ENCODE measurements at places on chromosomes 16 and 17. TPM values are rescaled to one million over a fixed set of nuclear protein-coding genes. Genes with fewer than 3 reads are reported as not detected.

Gene CLDN6
- not detected for total RNA-seq

- peak; percentile 43 for DNase-seq
Observed at GRCh38 chr16:81523387-81524115, 78.9 kb downstream of the CMIP start.

- no peak for DNase-seq
Observed at GRCh38 chr17:18224387-18225120, 881 bp upstream of the LLGL1 start.

- no peak for DNase-seq
Observed at GRCh38 chr17:77874303-77875050, 84.0 kb upstream of the TNRC6C start.

GRCh38 chr17:77737442-77738265, 220.8 kb upstream of the TNRC6C start:
- DNase-seq = peak; percentile 1

- DNase-seq = no peak
Observed at GRCh38 chr17:73349138-73349537, 37.3 kb upstream of the CDC42EP4 start.

DNA sequence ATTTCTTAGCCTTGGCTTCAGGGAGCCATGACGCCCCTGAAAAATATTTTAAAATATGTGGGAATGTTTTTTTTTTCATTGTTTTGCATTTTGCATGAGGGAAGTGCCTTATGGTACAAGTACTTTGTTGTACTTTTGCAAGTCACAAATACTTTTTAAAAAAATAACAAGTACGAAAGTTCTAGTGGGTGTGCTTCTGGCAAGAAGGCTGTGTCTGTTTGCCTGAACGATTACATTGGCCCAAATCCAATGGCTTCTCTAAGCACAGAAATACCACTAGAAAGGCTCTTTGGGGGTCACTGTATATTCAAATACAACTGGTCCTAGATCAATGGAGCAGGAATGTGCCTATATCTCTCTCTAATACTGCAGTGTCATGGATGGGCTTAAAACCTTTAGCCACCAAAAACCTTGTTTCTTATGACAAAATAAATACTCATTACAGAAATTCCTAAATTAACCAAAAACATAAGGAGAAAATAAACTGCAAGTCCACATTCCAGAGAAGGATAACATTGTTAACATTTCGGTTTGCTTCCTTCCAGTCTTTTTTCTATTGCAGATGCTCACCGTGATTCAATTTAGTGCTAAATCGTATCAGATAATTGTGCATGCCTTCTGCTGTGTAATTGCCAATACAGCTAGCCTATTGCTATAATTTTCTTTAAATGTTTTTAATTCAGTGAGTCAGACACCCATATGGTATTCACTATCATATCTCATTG, 97.4 kb downstream of the VAT1L start:
- DNase-seq = no peak

Measured in natural killer cell (primary cell).